ENCODE measurements at places on chromosomes 4 and X.

DNA sequence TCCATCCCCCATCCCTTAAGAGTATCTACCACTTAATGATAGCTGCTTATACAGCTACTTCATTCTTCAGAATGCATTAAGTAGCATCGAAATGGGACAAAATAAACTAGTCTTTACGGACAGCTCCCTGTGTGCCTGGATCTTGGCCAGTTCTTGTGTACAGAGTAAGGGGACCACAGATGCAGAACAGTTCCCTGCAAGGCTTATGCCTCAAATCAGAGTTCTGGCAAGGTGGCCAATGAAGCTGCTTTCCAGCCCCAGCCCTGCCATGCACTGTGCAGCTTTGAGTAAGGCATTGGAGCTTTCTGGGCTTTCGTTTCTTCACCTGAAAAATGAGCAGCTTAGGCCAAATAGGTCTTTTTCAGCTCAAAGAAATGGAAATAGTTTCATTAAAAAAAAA lies 14.2 kb downstream of the CLNK start:
- DNase-seq, result no peak

DNA sequence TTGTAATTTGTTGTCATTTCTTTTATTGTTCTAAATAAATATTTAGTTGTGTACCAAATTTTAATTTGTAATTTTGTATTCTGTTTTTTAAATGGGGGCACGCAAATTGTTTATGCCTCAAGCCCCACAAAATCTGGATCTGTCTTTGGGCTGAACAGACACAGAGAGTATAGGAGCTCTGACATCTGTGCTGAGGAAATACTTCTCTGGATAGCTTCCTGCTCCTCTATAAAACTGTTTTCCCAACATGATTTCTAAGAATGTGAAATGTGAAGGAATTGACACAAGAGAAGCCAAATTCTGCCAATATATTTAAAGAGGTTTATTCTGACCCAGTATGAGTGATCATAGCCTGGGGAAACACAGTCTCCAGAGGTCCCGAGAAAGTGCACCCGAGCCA lies 93.0 kb downstream of the IL13RA2 start:
- DNase-seq, result no peak

DNA sequence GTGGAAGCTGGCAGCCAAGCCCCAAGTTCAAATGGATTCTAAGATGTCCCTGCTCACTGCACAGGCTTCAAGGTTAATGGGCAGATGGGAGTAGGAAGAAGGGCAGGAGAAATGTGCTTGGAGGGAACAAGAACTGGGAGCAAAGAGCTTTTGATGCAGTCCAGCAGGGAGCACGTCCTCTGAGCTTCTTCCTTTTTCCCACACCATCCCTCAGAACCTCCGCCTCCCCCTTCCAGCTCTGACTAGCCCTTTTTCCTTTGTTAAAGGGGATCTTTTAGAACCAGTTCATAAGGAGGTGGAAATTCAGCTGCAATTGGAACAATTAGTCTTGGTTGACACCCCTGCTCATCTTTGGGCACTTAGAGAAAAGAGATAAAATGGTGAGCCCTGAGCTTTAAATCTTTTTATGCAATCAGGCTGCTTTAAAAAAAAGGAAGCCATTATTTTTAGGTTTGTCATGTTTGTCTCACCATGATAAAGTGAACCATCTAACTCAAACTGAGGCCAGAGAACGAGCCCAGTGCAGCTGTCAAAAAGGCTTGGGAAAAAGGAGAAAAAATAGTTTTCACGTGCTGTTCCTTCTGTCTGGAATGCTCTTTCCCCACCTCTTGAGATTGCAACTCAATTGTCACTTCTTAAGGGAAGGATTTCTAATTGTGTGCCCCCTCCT lies 135.8 kb upstream of the IL1RAPL2 start:
- no peak for DNase-seq

DNA sequence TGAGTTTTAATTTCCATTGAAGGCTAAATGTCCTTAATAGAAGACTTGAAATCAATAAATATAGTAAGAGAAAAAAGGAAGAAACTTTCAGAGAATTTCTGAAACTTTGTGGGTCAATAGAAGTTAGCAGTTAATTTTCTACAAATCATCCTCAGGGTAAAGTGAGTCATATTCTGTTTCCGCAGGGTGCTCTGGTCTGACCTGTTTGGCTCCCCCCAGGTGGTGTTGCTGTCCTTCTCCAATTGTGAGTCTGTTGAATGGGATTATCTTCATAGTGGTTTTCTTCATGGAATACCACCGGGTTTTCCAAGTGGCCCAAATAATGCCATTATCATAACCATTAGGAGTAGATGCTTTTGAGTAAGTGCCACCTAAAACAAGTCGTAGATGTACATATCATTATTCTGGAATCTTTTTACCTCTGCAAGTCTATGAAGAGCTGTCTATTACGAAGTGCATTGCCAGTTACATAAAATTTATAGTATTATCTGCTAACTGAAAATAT lies 7.7 kb downstream of the FGG start:
- no peak for DNase-seq

DNA sequence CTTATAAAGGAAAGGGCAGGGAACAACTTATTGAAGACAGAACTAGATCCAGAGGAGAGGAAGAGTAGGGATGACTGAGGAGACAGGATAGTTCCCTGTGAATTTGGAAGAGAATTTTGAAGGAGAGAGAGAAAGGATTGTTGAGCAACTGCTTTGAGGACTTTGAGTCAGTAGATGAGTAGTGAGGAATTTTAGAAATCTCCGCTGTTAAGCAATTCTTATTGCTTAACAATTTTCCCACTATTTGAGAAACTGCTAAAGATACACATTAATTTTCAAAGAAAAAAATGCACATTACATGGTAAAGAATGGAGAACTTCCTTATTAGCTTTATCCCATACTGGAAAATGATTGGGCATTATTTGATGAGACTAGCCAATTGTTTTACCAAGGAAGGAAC lies 116.3 kb upstream of the NRK start:
- DNase-seq, result no peak
